Cardiac septum (tissue), 1 donor: ENCODE measurements at places on chromosomes 2 and 18.

DNA sequence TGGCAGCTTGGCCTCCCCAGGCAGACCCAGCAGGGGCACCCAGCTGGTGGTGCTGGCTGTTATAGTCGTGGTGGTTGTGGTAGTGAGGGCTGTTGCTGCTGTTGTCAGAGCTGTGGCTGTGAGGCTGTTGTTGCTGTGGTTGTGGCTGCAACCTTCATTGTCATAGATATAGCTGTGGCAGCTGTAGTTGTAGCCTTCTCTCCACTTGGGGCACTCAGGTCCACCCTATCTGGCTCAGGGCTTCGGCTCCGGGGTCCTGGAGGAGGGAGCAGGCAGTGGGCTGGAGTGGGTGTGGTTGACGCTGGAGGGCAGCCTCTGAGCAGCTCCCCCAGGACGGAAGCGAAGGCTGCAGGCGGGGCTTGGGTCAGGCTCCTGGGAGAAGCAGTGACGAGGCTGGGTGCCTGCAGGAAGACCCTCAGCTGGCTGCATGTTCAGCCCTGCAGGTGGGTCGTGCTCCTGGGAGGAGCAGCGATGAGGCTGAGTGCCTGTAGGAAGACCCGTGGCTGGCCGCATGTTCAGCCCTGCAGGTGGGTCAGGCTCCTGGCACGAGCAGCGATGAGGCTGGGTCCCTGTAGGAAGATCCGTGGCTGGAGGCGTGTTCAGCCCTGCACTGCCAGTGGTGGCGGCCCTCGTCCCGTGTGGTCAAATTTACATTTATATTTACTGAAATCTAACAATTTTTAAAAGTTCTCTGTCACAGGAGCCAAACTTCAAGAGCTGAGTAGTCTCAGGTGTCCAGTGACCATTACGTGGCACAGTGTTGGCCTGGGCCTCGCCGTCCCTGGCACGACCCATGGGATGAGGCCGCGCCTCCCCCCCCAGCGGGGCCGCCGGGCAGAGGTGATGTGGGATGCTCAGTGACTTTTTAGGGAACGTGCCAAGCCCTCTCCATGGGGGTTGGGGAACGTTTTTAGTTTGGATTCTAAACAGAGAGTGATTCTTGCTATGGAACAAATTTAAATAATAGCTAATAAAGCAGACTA lies 79.2 kb upstream of the PXDN start:
- no peak for DNase-seq

GRCh38 chr2:157837851-157838441 lies 38.2 kb downstream of the ACVR1 start:
- DNase-seq, result no peak

DNA sequence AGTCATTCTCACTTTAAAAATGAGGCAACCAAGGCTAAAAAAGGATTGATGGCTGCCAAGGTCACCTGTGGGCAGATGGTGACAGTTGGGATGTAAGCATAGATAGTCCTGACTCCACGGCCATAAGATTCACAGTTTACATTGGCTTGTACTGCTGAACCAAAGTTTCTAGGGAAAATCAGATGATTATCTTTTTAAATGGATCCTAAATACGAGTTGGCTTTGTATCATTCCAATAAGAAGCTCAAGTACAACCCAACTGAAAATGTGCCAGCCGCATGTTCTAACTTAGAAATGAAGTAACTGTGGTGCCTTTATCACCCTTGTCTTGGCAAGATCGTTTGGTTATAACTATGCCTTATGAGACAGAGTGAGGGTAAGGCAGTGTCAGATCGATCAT lies 27.6 kb downstream of the HK2 start:
- DNase-seq, result no peak

GRCh38 chr2:100857915-100858314 lies 38.0 kb downstream of the NPAS2 start:
- DNase-seq, result no peak

GRCh38 chr2:102601730-102602129 lies 17.6 kb upstream of the SLC9A2 start:
- no peak for DNase-seq

- DNase-seq, result no peak
Observed at GRCh38 chr2:169363560-169364150, 1.3 kb upstream of the LRP2 start.

DNA sequence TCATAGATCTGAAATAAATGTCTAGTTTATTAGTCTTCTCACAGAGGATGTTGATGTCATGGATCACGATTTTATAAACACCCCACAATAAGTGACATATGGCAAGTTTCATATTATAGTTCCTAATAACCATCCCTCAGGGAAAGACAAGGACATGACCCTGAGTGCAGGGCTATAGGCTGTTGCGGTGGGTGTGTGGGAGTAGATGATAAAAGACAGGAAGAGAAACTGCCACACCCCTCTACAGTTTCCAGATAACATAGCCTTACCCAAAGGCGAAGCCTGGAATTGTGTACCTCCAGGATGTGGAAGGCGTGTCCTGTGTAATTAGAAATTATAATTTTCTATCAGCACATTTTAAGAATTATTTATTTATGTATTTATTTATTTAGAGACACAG lies 2.4 kb upstream of the NEDD4L start:
- DNase-seq, result no peak

DNA sequence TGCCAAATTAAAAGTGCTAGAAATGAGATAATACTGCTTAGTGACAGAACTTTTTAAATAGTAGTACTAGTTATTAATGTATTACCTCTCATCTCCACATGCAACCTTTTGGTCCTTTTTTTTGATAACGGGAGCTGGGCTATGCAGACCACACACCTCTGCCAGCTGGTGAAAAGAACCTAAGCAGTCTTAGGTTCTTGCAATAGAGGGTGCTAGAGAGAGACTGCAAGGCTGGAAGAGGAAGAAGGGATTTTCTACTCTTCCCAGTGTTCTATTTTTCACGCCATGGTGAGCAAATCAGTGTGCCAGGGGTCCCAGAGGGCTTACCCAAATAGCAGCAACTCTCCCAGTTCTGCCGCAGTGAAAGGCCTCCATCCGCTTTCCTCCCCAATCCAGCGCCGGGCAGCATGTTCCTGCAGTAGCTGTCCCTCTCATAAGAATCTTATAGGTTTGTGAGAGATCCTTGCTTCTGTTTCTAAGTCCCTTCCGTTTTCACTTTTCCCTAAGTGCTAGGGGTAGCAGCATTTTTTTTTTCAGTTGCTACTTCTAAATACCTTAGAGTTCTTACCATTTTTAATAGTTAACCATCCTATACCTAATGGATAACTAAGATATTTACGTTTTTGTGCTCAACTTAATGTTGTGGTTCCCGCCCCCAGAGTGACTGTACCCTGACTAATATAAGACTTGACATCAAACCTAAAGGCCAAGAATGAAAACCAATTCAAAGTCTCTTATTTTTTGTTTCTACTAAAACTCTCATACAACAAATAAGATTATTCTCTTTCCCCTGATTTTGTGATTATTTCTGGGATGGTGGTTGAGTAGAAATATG lies 69.4 kb upstream of the UBE2E3 start:
- no peak for DNase-seq
